ENCODE measurements at places on chromosomes 2 and 18. TPM values are rescaled to one million over a fixed set of nuclear protein-coding genes. Genes with fewer than 3 reads are reported as not detected.

DNA sequence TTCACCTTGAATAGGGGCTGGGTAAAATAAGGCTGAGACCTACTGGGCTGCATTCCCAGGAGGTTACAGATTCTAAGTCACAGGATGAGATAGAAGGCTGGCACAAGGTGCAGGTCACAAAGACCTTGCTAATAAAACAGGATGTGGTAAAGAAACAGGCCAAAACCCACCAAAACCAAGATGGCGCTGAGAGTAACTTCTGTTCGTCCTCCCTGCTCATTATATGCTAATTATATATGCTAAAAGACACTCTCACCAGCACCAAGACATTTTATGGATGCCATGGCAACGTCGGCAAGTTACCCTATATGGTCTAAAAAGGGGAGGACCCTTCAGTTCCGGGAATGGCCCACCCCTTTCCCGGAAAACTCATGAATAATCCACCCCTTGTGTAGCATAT is 711.5 kb upstream of the KLHL29 start:
- no peak for DNase-seq

The THADA gene
- 21.4 TPM for polyA plus RNA-seq

DNA sequence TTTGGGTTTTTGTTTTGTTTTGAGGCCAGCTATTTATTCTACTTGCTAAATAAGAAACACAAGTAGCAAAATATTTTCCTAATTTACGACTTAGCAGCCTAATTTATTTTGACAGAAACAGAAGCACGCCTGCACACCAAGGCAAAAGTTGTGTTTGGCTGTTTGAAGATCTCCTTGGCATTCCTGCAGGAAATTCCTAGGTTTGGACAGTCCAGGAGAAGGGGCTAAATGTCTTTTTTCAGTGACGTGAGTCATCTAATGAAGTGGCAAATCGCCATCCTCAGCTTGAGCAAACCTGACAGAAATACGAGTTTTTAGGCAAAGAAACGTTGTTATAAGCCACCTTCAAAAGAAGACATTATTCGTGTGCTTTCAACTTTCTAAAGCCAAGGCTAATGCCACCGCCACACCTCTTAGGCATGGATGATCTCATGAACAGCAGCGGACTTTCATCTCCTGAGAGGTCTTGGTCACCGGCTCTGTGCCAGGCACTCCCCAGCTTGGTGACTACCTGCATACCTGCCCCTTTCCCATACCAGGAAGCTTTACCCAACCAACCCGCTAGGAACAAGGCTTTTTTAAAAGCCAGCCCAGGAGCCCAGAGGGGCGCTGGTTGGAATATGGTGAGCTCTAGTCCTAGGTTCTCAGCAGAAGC is 30.9 kb downstream of the STK39 start:
- no peak for DNase-seq

DNA sequence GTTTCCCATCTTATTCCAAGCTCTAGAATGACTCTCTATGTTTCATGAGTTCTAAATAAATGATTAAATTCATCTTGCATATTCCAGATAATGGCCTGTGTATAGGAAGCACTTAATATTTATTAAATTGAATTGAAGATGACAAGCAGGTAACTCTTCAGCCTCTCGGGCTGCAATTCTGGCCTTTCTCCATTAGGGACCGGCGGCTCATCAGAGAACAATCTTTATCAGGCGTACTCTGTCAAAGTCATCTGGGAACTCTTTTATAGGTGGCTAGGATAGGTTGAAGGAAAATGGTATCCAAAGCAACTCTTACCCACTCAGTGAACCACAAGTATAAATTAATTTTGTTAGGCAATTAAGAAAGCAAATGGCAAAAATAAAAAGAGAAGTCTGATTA is 308.5 kb downstream of the NOL4 start:
- DNase-seq, result no peak

- DNase-seq, result no peak
These were observed 1574.2 kb upstream of the PIK3C3 start for GRCh38 chr18:40380686-40381439.

DNA sequence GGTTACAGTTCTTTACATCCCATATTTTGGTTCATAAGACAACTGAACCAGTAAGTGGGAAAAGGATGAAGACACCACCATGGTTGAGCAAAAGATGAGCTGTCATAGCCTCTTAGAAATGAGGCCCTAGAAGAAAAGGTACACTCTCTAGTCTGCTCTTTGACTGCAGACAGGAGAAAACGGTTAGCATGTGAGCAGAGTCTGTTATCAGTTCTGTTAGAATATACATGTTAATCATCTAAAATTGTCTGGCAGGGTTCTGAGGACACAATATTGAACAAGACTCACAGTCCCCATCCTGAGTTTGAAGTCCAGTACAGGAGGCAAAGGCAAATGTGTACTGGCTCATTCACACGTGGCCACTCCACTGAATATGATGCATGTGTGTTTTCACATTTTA is 78.1 kb downstream of the MBOAT2 start:
- DNase-seq, result no peak

DNA sequence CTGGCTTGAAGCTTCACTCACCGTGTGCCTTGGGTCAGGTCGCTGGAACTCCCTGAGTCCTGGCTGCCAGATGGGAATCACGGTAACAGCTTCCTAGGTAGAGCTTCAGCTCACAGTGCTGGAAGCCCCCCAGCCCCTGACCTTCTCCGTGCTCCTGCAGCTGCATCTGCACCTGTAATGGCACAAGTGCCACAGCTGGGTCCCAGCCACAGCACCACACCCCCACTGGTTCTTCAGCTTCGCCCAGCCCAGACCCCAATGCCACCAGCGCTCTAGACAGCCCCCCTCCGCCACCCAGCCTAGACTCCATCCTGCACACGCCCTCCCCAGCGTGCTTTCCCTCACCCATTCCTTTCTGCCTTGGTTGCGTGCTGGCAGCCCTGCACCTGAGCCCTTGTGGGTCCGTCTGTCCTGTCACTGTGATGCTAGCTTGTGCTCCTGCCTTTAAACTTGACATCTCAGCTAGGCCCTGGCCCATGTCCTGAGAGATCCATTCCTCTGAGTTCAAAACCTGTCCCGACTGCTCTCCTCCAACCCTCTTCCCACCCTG is 7.6 kb upstream of the ESPNL start:
- DNase-seq, result no peak

The GPR45 gene
- polyA plus RNA-seq, result not detected

The SCN9A gene
- 0.99 TPM for polyA plus RNA-seq
